RWPE2 (cell line): ENCODE measurements at places on chromosomes 4 and X.

DNA sequence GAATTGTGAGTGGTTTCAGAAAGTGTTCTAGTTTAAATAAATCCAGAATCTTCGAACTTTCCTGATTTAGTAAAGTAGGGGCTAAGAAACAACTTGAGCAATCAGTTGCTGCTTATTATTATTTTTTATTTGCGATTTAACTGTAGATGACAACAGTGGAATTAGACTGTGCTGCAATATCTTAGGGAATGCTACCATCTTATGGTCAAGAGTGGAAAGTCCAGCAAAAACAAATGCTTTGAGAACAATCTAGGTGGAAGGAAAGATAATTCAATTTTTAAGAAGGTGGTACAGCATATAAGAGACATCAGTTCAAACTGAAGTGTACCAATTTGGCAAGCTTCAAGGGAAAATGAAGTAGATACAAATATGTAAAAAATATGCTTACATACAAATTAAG lies 73.3 kb downstream of the CYLC1 start:
- no peak for DNase-seq

- DNase-seq: no peak
These were observed 5.7 kb downstream of the PLP2 start for GRCh38 chrX:49177338-49177833.

DNA sequence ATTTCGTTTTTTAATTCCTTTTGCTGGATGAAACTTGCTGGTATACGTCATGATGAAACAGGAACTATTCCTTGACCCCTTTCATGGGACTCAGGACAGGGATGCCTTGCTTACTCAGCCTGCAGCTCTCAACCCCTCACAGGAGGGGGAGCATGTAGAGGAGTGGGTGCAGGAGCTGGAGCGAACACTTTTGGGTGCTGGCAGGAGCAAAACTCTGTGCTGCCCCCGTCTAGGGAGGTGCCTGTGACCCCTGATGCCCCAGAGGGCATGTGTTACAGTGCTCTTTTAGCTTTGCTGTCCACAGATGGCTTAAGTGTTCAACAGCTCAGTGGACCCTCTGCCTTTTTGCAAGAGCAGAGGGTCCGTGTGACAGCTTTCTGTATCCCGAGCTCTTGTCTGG lies 56.8 kb upstream of the TEX13C start:
- no peak for DNase-seq

DNA sequence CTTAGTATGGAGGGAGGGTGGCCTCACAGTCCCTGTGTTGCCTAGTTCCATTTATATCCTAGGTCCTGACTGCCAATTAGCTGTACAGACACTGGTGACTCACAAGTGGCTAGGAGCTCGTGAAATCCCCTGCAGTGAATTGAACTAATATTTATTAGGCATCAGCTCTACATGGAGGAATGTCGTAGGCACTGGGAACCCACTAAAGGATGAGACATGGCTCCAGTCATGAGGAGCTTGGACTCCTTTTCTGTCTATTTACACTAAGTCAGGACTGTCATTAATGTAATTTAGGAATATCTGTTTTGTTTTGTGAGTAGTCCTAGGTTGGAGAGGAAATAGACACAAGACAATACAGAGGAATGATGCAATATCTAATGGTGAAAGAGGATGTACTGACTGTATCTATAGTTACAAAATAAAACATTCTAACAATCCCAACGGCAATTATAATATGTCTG lies 67.7 kb downstream of the MID1IP1 start:
- no peak for DNase-seq
